ENCODE measurements at places on chromosomes 7 and 10.

DNA sequence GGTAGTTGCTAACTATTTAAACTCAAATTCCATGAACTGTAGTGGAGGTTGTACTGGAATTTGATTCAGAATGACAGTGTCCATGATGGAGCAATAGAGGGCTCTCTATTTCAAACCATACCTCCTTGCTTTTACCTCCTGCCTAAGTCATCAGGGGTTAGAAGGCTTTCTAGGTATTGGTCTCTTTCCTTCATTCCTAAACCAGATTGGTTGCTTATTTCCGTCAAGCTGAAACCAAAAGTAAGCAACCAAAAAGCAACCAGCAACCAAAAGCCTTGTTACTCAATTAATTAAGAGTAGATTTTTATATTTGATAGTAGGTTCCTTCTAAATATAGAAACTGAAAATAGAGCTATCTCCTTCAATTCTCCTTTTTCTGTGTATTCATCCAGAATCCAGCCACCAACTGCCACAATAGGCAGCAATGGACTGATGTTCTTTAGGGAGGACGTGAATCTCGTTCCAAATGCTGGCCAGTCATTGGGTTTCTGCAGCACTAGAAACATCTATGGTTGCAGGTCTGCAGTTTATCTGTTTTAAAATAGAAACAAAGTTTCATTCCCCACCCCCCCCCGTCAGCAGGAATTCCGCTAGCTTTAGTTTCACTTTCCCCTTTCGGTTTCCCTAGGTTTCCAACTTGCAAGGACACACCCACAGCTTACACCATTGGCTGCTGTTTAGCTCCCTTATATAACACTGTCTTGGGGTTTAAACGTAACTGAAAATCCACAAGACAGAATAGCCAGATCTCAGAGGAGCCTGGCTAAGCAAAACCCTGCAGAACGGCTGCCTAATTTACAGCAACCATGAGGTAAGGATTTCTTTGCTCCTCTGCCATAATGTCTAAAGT is at the start of gene IFIT1:
IFIT1 (plus strand) TSS at position 717 of the 850 bp plus-strand sequence; CDS start at position 807, 90 bp downstream.
- H3K27me3 ChIP-seq, result no peaks in the 10 kb centered on the region
- peak within 1 kb of the TSS; percentile 85 for H3K27ac ChIP-seq
- no peaks in the 10 kb centered on the region for H3K36me3 ChIP-seq
- DNase-seq, result no peak
- H3K4me1 ChIP-seq, result peaks cover 18% of the 10 kb centered on the region

DNA sequence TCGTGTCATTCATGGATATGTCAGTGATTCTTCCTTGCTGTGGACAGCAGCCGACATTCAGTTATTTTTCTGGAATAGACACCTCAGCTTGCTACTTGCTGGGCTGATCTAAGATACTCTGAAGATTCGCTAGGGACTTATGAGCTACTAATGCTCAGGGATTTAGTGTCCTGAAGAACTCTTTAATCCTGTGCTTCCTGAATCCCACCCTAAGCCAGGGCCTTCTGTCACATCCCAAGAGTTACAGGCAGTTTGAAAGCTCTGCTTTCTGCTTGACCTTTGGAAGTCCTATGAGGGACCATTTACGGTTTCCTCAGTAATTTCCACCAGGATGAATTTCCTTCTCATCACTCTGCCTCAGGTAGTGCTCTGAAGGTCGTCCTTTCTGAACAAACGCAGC is at the start of gene PDE6C:
PDE6C (plus strand) TSS at position 227 of the 400 bp plus-strand sequence. CDS start 189 bp downstream, outside the sequence.
- H3K27me3 ChIP-seq, result peaks cover 8% of the 10 kb centered on the region
- DNase-seq, result no peak
- peaks cover 8% of the 10 kb centered on the region for H3K4me1 ChIP-seq
- H3K27ac ChIP-seq, result no peak within 1 kb of the TSS

DNA sequence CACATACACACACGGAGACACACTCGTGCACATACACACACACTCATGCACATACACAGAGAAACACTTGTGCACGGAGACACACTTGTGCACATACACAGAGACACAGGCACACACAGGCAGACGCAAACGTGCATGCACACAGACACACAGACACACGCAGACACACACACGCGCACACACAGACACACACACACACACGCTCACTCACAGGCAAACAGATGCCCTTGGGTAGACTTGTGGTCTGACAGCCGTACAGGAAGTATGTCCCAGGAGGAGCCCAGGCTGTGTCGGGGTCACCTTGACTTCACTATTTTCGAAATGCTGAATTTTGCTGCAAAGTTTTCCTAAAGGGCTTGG is 538.0 kb downstream of the DNAJB6 start:
- peaks cover 6% of the 10 kb centered on the region for H3K4me1 ChIP-seq
- H3K27ac ChIP-seq, result no peak overlapping the region
- H3K4me3 ChIP-seq, result no peak overlapping the region
- H3K36me3 ChIP-seq, result no peaks in the 10 kb centered on the region
- no peaks in the 10 kb centered on the region for H3K27me3 ChIP-seq

- no peaks in the 10 kb centered on the region for H3K4me1 ChIP-seq
- H3K27me3 ChIP-seq, result no peaks in the 10 kb centered on the region
- no peak for DNase-seq
- H3K4me3 ChIP-seq, result no peak overlapping the region
These were observed 14.9 kb upstream of the PLEKHS1 start for GRCh38 chr10:113736576-113736975.
